MCF 10A (cell line): ENCODE measurements at places on chromosomes 7 and 10. TPM values are rescaled to one million over a fixed set of nuclear protein-coding genes. Genes with fewer than 3 reads are reported as not detected.

- H3K27ac ChIP-seq = peak overlapping the region; percentile 83
- H3K4me3 ChIP-seq = peak overlapping the region; percentile 64
- H3K27me3 ChIP-seq = no peaks in the 10 kb centered on the region
- no peaks in the 10 kb centered on the region for H3K36me3 ChIP-seq
- peaks cover 30% of the 10 kb centered on the region for H3K4me1 ChIP-seq
Measured at GRCh38 chr10:97726636-97727178, 10.2 kb upstream of the ZFYVE27 start.

- no peaks in the 10 kb centered on the region for H3K36me3 ChIP-seq
- H3K4me3 ChIP-seq = no peak overlapping the region
- DNase-seq = no peak
Measured at GRCh38 chr10:90430186-90430585, 427.7 kb downstream of the HTR7 start.

Gene ANKRD1
- total RNA-seq = 0.20 and 0.65 TPM in 2 replicates

Gene GPC2
- total RNA-seq = 0.65 and 1.0 TPM in 2 replicates

Gene NPSR1
- not detected in 2 replicates for total RNA-seq

- H3K36me3 ChIP-seq = no peaks in the 10 kb centered on the region
- H3K27ac ChIP-seq = no peak overlapping the region
- H3K4me1 ChIP-seq = no peaks in the 10 kb centered on the region
- DNase-seq = no peak
- peaks cover 76% of the 10 kb centered on the region for H3K27me3 ChIP-seq
Measured at GRCh38 chr7:25369786-25370185, 141.5 kb upstream of the NPVF start.

GRCh38 chr10:132389433-132390169 lies 7.4 kb upstream of the PWWP2B start:
- no peak overlapping the region for H3K27ac ChIP-seq
- H3K4me1 ChIP-seq = peaks cover 11% of the 10 kb centered on the region
- H3K4me3 ChIP-seq = no peak overlapping the region
- H3K36me3 ChIP-seq = no peaks in the 10 kb centered on the region
- no peaks in the 10 kb centered on the region for H3K27me3 ChIP-seq

DNA sequence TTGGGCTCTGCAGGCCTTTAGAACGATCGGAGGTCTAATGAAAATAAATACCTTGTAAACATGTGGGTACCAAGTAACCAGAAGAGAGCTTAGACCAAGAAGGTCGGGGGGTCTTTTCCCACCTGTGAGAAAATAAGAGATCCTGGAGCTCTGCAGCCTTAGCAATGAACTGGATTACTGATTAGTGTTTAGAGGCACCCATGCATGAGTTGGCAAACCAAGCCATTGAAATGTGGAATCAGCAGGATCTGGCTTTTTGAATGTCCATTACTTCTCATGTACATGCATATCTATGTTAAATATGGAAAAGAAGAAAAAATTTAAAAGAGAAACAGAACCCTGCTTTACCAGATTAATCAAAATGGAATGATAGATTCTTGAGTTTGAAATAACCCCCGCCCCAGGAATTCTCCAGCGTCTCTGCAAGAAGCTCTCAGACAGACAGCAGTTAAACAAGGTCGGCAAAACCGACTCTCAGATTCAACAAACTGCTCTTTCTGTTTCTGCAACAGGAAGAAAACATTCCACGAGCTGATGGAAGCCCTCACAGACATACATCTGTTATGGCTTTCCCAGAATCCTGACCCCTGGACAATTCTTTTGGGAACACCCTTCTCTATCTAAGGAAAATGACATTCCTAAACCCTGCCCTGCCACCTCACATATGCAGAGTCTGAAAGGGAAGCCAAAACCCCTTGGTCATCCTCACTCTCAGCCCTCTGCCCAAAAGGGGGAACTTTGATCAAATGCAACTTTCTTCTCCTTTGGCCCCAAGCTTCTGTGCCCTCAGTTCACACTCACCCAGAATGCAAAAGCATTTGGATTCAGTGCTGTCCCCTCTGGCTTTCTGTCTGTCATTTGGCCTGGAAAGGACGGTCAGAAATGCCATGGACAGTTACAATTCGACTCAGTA lies 78.7 kb upstream of the EN2 start:
- DNase-seq = no peak
- peaks cover 8% of the 10 kb centered on the region for H3K4me1 ChIP-seq
- peaks cover 78% of the 10 kb centered on the region for H3K27me3 ChIP-seq
- no peaks in the 10 kb centered on the region for H3K36me3 ChIP-seq

DNA sequence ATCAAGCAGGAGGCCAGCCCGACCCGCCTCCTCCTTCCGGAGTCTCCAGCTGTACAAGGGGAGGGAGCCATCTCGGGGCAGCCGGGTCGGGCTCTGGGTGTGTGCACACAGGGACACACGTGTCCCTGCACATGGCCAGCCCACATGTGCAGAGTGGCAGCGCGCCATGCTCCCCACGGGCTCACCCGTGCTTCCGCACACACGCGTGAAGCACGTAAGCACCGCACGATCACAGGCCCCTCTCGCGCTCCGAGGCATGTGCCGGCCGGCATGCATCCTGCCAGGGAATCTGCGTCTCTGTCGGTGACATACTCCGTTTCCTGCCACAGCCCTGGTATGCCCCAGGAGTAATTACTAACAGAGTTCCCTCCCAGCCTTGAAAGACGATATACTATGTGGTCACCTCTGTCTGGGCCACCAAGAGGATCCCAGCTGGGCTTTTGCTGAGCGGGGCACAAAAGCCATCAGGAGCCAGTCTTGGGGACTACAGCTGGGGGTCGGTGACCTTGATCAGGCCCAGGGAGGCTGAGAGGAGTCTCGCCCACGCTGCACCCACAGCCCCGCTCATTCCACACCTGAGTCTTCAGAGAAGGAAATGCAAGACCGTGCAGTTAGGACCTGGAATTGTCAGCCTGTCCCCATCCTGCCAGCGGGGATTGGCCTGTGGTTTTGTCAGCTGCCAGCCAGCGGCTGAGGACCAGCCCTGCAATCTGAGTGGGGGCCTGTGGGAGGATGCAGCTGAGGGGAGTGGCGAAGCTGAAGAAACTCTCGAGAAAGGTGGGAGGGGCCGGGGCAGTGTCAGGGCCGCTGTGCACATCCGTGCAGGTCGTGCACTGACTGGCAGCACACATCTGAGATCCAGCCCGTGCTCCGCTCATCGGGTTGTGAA lies 11.0 kb upstream of the LFNG start:
- H3K27ac ChIP-seq = no peak overlapping the region
- peaks cover 9% of the 10 kb centered on the region for H3K4me1 ChIP-seq
- H3K4me3 ChIP-seq = no peak overlapping the region
- no peak for DNase-seq

Gene MRPL32
- total RNA-seq = 69.8 and 82.0 TPM in 2 replicates
